ENCODE measurements at places on chromosomes 2 and 18.
A peak's percentile ranks its signal among the peaks of the same experiment; 100 is the strongest.

DNA sequence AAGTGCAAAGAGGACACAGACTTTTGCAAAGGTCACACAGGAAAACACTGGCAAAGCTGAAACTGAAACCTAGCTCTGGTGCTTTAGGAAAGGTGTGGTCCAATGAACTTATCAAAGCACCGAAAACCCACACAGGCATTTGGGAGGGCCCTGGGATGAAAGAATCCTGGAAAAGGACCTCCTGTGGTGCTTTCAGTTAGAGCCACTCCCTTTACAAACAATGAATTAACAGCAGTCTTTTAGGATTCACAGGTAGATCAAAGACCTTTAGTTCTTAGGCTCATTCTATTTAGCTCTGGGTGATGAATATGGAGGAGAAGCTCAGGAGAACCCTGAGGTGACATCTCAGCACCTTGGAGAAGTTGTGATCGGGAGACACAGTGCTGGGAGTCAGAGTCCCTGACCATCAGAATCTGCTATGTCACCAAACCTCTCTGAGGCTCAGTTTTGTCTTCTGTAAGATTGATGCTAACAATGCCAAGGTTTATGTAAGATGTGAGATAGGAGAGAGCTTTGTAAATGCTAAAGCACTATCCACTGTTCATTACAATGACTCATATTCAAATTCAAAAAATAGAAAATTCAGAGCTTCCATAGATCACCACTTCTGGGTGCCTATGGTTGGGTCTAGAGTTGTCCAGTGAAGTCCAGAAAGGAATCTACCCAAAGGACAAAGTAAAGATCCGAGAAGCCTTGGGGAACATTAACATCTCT, 39.3 kb downstream of the VSNL1 start:
- no peak for DNase-seq

DNA sequence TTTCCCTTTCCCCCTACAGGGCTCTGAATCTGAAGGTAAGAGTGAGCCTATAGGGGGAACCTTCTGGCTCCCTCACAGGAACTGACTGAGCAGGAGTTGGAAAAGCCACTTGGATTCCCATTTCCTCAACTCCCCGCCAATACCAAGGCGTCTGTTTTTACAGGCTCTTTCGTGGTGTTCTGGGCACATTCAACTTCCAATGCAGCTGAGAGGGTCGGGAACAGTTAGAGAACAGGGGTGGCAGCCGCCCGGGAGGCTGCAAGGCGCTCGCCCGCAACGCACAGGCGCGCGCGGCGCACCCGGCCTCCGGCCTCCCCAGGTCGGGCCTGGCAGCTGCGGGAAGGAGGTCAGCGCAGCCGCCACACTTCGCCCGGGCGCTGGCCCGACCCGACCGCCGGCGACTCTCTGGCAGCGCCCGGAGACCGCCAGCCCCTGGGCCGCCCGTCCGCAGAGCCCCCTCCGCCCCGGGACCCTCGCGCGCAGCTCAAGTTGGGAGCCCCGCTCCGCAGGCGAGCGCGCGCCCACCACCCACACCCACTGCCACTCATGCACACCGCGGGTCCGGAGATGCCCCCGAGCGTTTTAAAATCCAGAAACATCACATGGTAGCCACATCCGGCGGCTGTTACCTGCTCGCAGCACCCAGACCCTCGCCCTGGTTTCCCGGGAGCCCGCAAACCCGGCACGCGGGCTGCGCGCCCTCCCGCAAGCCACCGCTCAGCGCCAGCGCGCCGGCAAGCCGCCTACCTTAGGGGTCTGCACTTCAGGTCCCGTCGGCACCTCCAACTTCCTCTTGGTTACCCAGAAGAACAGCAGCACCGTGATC, 816 bp downstream of the GALNT14 start:
- no peak for DNase-seq

GRCh38 chr2:43219383-43220228, 6.8 kb downstream of the ZFP36L2 start:
- DNase-seq: peak; percentile 85

DNA sequence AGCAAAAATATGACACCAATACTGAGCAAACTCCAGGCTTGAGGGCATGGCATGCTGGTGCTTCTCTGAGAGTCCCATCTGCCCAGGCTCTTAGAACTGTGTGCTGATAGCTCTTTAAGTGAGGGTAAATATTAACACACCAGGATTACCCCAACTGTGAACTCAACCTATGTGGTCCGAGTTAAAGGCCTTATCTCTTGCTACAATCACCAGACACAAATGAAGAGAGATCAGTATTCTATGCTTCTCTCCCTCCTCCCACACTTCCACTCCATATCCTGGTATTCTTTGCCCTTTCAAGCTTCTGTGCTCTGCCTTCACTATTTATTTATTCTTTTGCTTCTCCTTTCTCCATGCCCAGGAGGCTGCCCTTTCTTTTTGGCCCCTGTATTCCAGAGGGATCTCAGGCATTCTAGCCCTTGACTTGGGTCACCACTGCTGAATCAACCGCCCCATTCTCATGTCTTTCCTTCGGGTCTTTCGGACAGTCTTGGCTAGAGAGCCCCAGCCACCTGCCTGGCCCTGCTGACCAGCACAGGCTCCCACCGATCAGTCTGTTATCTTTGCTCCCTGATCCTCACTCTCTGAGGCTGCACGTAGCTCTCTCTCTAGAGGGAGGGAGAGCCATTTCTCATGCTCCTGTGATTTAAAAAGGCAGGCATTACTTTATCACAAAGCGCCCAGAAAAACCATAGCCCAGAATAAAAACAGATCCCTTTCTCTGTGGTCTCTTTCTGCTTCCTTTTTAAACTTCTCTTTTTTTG, 17.2 kb upstream of the HK2 start:
- DNase-seq: no peak

- DNase-seq: no peak
Observed at GRCh38 chr2:206255003-206255402, 19.5 kb upstream of the ZDBF2 start.

DNA sequence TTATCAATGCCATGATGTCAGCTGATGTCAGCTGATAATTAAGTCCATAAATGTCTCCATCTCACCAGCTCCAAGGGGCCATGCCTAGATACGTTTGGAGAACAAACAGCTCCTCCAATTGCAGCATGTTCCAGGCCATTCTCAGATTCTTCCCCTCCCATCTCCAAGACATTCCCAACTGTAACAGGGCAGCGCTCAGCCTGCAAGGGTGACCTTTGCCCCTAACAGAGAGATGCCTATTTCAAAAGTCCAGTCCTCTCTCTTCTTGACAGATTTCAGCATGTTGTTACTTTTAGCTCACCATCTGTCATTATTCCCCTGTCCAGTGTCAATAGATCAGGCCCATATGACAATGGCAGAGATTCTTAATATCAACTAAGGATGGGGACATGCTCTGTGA, 9.9 kb downstream of the PSD4 start:
- no peak for DNase-seq

GRCh38 chr2:128306081-128306930, 12.4 kb downstream of the HS6ST1 start:
- DNase-seq: no peak

DNA sequence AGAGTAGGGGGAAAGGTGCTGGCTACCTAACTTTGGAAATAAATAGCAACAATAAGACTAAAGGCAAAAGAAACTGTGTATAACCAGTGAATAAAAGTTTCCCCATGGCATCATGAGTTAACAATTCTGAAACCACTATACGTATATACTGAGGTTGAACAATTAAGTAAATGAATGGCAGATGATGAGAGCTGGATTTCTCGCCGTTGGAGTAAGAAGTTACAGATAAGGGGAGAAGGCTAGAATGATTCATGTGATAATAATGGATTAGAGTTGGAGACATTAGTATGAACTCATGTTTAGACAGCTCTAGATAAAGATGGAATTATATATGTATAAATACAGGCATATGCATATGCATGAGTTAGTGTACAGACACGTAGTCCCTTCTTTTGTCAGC, 152.7 kb downstream of the UBR3 start:
- DNase-seq: no peak

DNA sequence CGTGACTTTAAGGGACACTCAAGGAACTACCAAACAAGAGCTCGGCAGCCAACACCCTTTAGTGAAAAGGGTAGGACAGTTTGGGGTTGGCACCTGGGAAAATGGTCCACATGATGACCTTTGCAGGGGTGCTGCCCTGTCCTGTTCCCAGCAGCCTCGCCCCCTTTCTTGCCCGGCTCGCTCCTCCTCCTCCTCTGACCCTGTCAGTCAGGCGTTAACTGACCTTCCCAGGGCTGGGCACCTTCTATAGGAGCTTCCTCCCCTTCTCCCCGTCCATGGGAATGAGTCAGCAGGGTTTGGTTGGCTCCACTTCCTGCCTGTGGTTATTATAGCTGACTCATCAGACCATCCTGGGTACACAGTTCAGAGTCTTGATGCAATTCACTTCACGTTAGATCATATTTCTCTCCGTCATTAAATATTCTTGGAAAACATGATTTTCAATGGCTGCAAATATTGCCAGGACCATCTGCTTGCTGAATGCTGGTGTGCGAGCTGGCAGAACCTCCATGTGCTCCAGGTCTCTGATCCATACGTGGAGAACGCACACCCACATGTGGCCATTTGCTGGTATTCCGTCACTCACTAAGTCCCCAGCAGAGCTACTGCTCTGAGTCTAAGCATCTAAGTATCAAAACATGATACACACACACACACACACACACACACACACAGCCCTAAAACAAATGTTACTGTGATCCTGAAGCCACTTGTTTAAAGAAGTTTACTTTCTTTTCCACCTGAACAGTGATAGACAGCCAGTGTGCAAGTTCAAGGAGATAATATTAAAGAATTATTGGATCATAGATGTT, 185.0 kb downstream of the ANAPC1 start:
- DNase-seq: peak; percentile 58

- DNase-seq: no peak
Observed at GRCh38 chr2:72198532-72199241, 51.0 kb upstream of the CYP26B1 start.

- no peak for DNase-seq
Observed at GRCh38 chr2:171334171-171334570, 99.6 kb downstream of the METTL8 start.

GRCh38 chr2:60512062-60512622, 41.3 kb downstream of the BCL11A start:
- no peak for DNase-seq

- no peak for DNase-seq
Observed at GRCh38 chr18:7383002-7383980, 152.4 kb downstream of the LRRC30 start.

DNA sequence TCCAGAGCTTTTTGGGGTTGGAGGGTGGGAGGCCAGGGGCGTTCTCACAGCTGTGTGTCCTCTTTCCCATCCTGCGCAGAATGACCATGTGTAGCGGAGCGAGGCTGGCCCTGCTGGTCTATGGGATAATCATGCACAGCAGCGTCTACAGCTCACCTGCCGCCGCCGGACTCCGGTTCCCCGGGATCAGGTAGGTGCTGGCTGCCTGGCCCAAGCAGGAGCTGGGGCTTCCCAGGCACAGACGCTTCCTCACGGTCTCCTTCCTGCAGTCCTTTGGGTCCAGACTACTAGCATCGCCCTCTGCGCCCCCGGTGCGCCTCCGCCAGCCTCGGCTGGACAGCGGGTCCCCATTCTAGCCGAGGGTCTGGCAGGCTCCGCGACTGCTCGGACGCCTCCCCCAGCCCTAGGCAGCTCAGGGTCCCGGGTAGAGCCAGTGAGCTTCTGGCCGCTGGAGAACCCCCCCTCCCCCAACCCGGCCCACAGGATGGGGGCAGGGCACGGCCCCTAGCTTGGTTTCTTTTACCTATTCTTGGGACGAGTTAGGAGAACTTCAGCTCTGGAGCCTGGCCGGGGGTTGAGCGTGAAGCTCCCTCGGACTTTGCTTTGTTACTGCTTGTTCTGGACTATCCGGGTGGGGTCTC, 756 bp downstream of the ADCYAP1 start:
- no peak for DNase-seq

DNA sequence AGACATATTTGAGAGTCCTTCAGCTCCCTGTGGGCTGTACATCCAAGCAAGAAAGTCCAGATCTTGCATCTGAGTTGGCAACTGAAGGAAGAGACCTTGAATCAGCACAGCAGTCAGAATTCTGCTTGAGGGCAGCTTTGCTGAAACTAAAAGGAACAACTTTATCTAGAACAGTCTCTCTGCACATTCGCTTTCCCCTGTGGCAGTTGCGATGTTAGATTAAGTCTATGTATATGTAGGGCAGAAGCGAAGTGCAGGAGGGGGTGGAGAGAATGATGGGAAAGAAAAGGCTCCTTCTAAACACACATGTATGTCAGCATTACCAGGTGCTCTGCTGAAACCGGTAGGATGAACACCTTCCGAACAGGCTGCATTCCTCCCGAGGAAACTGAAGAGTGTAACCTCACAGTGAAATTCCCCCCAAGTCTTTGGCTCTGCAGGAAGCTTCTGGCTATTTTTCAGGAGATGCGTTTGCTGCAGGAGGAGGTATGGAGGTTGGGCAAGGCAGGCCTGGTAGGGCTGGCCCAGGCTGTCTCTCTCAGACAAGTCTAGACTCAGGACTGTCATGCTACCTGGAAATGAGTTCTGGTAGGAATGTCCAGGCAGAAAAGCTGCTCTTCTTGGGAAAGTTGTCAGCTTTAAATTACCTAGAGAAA, 70.0 kb upstream of the ATL2 start:
- DNase-seq: no peak

GRCh38 chr2:55621802-55622201, 4.4 kb upstream of the PPP4R3B start:
- DNase-seq: no peak

DNA sequence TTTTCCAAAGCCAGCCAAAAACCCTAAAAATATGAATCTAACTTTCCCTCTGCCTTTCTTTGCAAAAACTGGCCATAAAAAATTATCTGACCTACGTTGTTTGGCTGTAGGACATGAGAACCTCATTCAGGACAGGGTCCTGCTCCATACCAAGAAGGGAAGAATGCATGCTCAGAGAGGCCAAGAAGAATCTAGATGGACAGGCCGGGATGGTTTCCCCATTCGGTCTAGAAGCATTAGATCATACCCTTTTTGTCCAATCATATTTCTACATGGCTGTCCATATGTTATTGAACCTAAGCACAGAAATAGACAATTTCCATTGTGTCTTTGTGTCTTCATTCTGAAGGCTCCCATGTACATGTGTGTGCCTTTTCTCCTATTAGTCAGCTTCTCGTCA, 2120.4 kb upstream of the PIK3C3 start:
- DNase-seq: no peak

GRCh38 chr2:15325296-15325695, 235.8 kb downstream of the NBAS start:
- DNase-seq: no peak

GRCh38 chr2:118622913-118623312, 224.5 kb downstream of the EN1 start:
- no peak for DNase-seq

DNA sequence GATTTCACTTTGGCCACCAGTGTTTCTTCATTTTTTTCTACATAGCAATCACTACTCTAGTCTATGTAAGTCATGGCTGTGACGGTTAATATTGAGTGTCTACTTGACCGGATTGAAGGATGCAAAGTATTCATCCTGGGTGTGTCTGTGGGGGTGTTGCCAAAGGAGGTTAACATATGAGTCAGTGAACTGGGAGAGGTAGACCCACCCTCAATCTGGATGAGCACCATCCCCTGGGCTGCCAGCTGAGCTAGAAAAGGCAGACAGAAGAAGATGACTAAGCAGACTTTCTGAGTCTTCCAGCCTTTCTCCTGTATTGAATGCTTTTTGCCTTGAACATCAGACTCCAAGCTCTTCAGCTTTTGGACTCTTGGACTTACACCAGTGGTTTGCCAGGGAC, 265.0 kb upstream of the SLC8A1 start:
- no peak for DNase-seq

GRCh38 chr2:164589522-164589921, 31.8 kb downstream of the GRB14 start:
- DNase-seq: no peak
